SW 1271 (cell line): ENCODE measurements at places on chromosomes 13 and 19.

DNA sequence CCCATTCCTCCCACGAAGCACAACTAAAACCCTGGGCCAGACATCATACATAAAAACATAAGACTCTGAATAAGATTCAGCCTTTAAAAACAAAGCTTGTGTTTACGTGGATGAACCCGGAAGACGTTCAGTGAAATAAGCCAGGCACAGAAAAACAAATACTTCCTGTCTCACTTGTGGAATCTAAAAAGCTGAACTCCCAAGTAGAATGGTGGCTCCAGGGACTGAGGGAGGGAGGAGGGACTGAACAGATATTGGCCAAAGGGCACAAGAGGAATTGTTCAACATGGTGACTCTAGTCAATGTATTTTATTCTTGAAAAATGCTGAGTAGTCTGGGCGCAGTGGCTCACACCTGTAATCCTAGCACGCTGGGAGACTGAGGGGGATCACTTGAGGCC is 35.7 kb upstream of the TPM4 start:
- no peak for DNase-seq

DNA sequence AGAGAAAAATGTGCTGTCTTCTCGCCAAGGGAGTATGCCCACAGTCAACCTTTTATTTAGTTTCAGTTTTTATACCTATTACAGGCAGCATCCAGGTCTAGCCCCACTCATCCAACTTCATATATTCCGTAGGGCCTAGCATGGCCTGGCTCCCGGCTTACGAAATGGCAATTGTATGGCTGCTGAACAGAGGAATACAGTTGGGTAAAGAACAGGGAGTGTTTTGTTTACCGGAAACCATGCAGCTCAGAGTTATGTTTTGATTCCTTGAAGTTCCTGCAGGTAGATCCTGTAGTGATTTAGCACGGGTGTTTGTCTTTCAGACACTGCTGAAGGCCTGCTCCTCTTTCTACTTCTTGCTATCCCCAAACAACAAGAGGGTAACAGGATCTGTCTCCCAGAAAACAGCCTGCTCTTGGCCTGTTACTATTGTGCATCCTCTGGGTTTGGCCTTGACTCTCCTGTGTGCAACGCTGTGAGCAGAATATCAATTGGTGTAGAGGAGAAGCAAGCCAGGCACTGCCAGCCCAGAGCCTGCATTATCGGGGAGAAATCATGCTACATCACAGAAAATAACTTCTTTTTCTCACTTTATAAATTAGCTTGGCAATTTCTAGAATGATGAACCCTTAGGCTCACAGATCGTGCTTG is 32.4 kb downstream of the OLFM4 start:
- no peak for DNase-seq

GRCh38 chr19:46635920-46636761 is at the start of gene GNG8:
Gene GNG8 (minus strand): TSS chr19:46636202. CDS start chr19:46634682, 1,520 bp downstream.
- DNase-seq, result no peak

DNA sequence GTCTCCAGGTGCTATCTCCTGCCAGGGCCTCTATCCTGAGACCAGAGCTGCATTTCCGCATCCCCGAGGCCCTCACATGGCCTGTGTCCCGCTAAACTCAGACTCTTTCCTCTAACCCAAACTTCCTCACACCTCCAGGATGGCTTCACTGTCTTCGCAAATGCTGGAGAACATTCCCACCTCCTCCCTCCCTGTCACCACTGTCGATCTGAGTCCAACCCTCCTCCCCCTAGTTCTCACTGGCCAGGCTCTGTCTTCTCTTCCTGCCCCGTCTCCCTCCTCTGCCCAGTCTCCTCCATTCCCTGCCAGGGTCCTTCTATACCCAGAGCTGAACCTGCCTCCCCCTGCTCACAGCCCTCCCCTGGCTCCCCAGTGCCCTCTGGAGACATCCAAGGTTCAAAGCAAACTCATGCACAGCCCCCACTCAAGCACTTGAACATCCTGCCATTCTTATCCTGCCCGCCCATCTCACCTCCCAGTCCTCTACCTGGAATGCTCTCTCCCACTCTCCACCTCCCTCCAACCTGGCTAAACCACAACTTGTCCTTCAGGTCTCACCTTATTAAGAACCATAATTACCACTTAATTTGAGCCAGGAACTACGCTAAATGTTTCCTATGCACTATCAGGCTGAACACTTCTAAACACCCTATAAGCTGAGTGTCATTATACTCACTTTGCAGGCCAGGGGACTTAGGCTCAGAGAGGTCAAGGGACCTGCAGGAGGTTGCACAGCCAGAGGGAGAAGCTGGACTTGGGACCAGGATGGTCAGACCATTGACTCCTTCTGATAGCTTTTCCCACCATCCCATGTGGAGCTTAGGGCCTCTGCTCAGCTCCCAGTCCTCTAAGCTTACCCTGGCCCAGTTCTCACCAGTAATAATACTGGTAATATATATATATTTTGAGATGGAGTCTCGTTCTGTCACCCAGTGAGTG is 961 bp upstream of the VSIG10L start:
- no peak for DNase-seq

- DNase-seq, result no peak
These were observed 5.5 kb upstream of the PTBP1 start for GRCh38 chr19:791567-792305.

DNA sequence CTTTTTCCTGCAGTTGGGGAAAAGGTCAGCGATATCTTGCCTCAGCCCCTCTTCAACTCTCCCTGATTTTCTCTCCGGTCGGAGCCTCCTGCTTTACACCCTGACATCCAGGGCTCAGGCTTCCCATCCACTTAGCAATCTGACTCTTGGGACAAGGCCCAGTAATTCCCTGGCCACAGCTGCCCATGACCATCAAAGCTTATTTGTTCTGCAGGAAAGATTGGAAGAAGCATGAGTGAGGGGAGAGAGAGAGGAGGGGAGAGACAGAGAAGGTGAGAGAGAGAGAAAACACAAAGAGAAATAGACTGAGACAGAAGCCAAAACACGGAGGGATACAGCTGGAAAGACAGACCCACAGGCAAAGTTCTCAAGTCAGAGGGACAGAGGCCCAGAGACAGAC is 13.7 kb downstream of the SYT3 start:
- no peak for DNase-seq
